H54 (cell line): ENCODE measurements at places on chromosomes 4 and X.
A peak's percentile ranks its signal among the peaks of the same experiment; 100 is the strongest.

GRCh38 chrX:131650637-131651410 lies 107.0 kb downstream of the OR13H1 start:
- peak; percentile 8 for DNase-seq

DNA sequence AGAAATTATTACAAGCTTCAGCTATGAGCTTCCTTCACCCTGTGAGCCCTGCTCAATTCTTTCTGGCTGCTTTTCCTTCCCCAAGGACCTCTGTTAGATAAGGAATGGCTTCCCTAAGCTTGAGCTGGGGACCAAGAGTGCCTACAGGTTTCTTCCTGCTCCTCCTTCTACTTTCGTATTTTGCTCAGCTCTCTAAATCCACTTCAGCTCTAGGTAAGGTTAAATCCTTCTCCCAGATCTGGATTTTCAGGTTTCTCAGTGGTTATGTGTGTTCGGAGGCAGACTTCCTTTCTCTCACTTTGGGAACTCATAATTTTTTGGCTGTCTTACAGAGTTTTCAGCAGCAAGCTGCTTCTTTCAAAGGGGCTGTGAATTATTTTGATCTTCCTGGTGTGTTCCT lies 21.9 kb upstream of the ZDHHC15 start:
- no peak for DNase-seq

DNA sequence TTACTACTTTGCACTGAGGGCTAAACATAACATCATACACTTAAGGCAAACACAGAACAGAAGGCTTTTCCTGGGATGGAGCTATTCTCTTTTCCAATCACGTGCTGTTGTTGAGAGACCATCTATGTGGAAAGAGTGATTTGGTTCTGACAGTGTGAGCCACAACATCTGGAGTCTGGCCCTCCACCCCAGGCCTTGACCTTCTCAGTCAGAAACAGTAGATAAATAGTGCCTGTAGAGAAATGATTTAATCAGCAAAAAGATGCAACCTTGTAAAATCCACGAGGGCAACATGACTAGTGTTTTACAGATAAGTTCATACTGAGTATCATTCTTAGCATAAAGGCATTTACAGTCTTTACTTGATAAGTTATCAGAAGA lies 10.8 kb upstream of the SFRP2 start:
- no peak for DNase-seq

DNA sequence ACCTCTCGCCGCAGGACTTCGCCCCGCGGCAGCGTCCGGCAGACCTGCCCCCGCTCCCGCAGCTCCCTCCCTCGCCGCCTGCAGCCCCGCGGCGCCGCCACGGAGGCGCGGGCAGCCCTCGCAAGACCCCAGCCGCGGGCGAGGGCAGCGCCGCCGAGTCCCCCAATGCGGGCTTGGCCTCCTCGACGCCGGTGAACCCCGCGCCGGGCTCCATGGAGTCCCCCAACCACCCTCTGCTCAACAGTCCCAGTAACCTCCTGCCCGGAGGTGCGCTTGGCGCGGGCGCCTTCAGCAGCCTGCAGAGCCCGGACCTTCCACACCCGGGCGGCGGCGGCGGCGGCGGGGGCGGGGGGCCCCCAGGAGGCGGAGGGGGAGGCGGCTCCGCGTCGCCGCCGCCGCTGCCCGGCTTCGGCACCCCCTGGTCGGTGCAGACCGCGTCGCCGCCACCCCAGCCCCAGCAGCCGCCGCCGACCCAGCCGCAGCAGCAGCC lies 1.2 kb downstream of the CPEB2 start:
- no peak for DNase-seq

GRCh38 chr4:13409324-13409723 lies 74.8 kb downstream of the RAB28 start:
- no peak for DNase-seq

- DNase-seq: no peak
These were observed 537.2 kb downstream of the STIM2 start for GRCh38 chr4:27397886-27398285.

GRCh38 chr4:119652998-119653397 lies 24.4 kb upstream of the PDE5A start:
- no peak for DNase-seq

GRCh38 chrX:85928606-85929005 lies 118.8 kb downstream of the CHM start:
- no peak for DNase-seq

GRCh38 chr4:137370679-137371078 lies 161.6 kb downstream of the PCDH18 start:
- DNase-seq: no peak

DNA sequence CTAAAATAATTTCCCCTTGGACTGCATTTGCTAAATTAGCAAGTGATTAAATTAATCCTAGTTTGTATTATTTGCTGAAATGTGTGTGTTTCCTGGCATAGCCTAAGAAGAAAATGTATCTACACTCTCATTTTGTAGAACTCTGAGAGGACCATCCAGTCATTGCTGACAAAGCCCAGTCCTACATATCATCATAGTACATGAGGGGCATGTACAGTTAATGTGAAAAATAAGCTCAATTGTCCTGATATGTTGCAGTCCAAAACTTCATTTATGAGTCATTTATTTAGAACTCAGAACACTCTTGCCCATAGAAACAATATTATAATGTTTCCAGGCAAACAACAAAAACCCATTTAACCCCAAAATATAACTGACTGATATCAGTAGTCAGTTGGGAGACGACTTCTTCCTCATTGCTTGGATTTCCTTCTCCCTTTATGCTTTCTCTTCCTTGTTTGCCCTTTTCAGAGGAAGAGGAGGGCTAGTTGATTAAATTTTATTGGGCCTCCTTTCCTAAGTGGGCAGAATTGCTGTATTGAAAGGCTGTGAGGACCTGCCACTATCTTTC lies 26.9 kb upstream of the BBS12 start:
- DNase-seq: no peak

GRCh38 chr4:70589785-70590184 lies 2.3 kb upstream of the AMBN start:
- DNase-seq: no peak

DNA sequence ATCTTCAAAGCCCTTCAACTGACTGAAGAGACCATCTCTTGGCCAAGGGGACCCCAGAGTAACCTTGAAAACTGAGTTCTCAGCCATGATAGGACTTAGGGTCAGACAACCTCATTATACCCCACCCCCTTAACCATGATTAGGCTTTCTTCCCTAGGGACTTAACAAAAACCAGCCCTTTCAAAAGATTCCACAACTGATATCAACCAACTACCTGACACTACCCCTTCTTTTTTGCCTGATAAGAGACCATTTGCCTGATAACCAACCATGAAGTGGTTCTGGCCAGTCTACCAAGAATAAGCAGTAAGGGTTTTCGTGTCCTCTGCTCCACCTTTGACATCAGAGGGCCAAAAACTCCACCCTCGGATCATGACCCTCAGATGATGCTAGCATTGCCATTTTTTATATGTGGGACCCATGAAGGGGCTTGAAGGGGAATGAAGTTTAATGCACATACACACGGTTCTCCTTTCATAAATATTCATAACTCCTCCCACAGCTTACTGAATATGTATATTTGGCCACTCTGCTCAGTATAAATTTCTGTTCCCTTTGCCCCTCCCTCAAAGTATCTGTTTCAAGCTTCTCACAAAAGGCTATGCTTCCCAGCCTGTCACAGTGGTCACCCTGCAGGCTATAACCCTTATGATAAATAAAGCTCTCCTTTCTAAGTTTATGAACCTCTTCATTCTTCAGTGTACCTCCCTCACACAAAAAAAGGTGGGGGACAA lies 12.3 kb downstream of the TBCK start:
- DNase-seq: no peak

DNA sequence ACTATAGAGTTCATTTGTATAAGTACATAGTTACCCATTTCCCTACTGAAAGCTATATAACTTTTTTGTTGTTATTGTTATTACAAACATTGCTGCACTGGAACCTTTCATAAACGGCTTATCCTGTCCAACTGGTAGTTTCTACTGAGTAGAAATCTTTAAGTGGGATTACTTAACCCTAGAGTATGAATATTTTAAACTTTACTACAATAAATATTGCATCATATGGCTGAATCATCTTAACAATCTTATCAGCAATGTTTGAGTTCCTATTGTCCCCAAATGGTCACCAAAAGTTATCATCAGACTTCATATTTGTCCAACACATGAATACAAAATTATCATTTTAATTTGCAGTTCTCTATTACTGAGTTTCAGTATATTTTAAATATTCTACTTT lies 40.5 kb downstream of the LCORL start:
- DNase-seq: no peak

DNA sequence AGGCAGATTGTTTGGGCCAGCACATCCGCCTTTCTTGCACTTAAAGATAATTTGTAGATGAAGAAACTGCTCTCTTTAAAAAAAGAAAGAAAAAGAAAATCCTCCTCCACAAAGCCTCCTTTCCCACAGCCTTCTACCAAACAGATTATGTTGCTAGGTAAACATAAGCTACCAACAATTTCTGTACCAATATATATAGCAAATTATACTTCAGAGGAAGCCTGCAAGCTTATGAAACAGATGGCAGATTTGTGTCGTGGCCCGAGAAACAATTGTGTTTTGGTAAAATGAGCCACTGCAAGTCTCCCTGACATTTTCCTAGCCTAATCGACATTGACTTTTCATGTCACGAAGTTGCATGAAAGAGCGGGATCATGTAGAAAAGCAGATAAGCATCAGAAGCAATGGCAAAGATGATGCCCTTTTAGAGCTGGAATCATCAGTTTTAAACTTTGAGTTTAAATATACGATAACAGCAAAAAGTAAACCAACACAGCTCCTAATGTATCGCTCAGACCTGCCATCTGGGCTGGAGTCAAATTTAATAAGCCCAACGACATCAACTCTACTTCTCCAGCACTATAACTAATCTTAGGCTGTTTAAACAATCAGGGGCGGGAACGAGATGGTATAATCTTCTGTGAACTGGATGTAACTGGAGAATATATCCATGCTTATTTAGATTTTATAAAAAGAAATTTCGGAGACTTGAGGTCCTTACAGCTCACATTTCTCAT lies 94.9 kb upstream of the PLAC1 start:
- DNase-seq: no peak

GRCh38 chrX:111035256-111035655 lies 60.7 kb upstream of the PAK3 start:
- no peak for DNase-seq

DNA sequence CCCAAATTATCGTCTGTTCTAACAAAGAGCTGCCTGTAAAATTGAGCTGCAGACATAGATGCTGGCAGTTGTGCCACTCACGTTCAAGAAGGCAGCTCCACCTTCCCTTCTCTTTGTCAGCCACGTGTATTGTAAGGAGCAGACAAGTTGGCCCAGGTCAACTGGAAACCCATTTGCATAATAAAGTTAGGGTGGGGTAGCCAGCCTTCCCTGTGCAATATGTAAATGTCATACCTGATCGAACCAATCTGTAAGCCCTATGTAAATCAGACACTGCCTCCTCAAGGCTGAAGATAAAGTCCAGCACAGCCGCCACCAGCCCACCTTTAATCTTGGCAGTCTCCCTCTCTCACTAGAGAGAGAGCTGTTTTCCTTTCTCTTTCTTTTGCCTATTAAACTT lies 117.2 kb downstream of the TMEM144 start:
- no peak for DNase-seq

- DNase-seq: peak; percentile 45
These were observed at the start of gene STBD1 for GRCh38 chr4:76305971-76306881. Gene STBD1, plus strand, starts transcription at chr4:76306733. Its CDS starts 37 bp downstream, at chr4:76306770.

GRCh38 chr4:6884341-6884870 lies 25.2 kb upstream of the TBC1D14 start:
- no peak for DNase-seq

GRCh38 chr4:129146639-129147038 lies 50.7 kb downstream of the C4orf33 start:
- DNase-seq: no peak

DNA sequence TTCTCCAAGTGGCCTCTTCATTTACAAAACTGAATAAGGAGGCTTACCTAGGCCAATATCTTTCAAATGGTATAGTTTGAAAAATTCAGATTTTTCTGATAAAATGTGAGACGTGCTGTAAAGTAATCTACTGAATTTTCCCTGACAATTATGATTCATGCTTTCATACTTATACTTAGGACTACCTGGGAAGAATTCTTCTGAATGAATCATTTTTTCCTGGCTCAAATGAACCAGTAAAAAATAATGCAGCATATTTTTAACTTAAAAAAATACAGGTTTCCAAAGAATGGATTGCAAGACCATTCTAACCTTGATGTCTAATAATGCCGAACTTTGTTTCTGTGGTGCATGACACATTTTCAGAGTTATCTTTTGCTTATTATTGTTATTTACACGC lies 375.4 kb downstream of the ZNF674 start:
- no peak for DNase-seq

DNA sequence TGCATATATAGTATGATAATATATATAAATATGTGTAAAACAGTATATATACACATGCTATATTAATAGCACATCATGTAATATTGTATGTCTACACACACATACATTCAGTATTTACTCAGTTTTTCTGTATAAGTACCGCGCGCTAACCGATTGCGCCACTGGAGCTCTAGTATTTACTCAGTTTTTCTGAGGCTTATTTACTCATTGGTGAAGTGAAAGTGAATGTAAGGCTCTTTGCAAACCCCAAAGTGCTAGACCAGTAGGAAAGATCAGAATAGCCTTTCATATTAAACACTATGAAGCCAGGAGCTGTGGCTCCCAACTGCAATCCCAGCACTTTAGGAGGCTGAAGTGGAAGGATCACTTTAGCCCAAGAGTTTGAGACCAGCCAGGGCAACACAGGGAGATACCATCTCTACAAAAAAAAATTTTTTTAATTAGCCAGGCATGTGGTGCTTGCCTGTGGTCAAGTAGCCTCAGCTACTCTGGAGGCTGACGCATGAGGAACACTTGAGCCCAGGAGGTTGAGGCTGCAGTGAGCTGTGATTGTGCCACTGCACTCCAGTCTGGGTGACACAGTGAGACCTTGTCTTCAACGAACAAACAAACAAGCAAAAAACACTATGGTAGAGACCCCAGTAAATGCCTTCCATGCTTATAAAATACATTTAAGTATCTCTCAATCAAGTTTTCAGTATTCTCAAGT lies 125.8 kb downstream of the KIT start:
- DNase-seq: no peak

DNA sequence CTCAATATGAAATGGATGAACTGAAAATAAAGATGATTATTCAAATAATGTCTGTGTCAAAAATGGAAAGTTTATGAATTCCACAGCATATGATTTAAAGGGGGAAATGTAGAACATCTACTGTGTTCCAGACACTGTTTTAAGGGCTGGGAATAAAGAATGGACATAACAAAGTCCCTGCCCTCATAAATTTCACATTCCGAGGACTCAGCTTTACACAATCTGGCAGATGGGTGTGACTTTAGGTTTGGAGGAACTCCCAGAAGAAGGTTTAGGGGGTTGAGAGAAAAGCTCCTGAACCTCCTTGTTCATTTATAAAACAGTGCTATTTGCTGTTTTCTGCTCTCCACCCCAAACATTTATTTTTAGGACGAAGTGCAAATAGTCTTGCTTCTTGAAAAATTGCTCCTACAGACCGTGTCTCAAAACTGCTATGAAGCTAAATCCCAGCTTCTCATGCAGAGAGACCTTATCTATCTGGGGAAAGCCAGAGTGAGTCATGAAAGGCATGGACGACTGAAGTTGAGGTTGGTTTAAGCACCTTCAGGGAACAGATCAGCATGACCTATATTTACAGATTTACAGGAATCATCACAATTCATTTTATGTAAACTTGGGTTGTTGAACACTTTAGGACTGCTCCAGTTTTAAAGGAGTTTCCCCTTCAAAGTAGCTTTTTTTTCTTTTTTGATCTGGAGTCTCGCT lies 184.3 kb downstream of the HS6ST2 start:
- DNase-seq: no peak
